ENCODE measurements at places on chromosomes 5 and 9.
A peak's percentile ranks its signal among the peaks of the same experiment; 100 is the strongest.

GRCh38 chr5:143073766-143074165 lies 303.6 kb downstream of the ARHGAP26 start:
- DNase-seq, result no peak

GRCh38 chr5:159094745-159095144 lies 5.0 kb downstream of the EBF1 start:
- peak; percentile 63 for DNase-seq

DNA sequence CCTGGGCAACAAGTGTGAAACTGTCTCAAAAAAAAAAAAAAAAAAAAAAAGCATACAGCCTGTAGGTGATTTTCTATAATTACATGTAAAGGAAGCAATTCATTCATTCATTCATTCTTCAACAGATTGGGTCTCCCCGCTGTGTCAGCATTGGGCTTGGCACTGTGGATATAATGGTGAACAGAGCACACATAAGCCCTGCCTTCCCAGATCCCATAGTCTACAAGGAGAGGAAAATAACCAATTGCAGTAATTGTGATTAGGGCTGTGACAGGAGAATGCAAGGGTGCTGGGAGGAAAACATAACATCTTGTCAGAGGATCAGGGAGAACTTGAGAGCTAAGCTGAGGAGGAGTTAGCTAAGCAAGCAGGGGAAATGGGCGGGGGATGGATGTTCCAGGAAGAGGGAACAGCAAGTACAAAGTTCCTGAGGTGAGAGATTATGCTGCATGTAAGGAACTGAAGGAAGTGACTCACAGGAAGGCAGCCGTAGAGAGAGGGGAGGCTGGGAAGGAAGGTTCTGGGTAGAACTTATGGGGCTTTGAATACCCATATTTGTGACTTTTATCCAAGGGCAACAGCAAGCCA lies 24.0 kb upstream of the KLF9 start:
- peak; percentile 57 for DNase-seq

GRCh38 chr9:87108661-87109060 lies 161.4 kb upstream of the GAS1 start:
- DNase-seq, result no peak

DNA sequence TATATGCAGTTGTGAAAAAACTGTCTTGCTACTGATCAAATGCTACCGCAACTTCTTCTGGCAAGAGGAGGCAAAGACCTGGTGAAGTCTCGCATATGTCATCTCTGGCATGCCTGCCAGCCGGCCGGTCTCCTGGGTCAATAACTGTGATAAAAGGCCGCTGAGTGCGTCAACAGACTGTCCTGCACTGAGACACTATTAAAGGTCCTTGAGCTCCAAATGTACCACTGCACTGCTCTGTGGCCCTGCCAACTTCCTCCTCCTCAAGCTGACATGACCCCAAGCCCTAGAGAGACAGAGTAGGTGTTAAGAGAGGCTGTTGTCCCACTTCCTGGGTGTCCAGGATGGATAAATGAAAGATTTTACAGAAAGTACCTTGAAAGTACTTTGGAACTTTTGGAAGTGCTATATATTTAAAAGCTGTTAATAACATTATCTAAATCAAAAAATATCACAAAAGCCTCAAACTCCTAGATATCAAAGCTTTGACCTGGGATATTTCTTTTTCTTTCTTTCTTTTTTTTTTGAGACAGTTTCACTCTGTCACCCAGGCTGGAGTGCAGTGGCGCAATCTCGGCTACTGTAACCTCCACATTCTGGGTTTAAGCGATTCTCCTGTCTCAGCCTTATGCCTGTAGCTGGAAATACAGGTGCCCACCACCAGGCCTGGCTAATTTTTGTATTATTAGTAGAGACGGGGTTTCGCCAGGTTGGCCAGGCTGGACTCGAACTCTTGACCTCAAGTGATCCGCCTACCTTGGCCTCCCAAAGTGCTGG lies 31.5 kb downstream of the RAPGEF1 start:
- DNase-seq, result no peak

DNA sequence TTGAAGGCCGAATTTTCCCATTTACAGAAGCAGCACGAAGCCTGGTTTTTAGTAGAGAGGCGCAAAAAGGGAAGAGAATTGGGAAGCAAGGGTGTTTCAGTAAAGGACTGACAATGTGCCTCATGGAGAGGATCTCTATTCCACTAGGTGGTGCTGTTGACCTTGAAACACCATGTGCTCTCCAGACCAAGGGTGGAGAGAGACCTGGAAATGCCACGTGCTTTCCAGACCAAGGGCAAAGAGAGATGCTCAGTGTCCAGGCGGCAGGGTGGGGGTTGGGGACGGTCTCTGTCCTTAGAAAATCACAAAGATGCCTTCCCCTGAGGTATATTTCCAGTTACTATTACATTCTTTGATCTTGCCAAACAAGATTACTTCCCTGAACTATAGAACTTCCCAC lies 425.3 kb downstream of the CSNK1G3 start:
- DNase-seq, result peak; percentile 40

DNA sequence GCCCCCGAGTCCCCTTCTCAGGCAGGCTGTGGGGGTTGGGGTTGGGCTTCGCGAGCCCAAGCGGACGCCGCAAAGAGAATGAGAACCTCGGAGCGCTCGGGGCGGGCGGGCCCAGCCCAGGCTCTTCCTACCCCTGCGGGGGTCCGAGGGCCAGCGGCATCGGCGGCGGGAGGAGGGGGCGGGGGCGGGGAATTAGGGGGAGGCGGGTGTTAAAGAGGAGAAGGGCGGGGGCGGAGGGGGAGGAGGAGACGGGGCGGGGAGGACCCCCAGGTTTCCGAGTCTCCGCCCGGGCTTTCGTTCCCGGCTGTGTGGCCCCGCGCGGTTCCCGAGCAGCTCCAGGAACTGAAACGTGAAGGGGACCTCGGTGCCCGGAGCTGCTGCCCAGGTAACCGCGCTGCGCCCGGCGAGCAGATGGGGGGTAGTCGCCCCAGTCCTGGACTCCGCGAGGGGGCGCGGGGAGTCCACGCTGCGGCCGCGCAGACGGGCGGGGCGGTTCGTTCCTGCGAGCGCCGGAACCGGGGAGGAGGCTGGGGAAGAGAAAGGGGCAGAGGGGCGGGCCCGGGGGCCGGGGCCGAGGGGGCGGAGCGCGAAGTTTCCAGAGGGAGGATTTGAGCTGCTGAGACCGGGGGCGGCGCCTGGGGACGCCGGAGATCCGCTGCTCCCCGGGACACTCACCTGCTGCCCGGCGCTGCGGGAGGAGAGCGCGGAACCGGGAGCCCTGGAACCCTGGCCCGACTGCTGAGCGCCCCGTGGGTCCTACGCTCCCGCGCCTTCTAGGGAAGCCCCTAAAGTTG lies 38.4 kb upstream of the PLEKHG4B start:
- DNase-seq, result peak; percentile 93

Measured in urothelium cell line (cell line).